Suppressor macrophage (primary cell): ENCODE measurements at places on chromosomes 16 and 17.
A peak's percentile ranks its signal among the peaks of the same experiment; 100 is the strongest.

DNA sequence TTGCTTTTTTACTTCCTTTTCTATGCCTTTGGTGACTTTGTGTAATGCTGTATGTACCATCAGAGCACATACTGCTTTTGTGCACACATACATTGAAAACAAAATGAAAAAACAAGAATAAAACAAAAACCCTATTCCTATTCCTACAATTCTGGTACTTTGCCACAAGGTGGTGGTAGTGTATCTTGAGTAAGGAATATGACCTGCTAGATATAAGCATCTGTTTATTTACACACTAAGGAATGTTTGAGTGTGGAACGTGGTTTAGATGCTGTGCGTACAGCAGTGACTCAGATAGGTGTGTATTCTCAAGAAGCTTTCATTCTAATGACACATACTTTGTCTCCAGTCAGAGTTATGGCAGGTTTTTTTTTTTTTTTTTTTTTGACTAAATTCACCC lies 606.2 kb downstream of the WWOX start:
- DNase-seq, result peak; percentile 46

DNA sequence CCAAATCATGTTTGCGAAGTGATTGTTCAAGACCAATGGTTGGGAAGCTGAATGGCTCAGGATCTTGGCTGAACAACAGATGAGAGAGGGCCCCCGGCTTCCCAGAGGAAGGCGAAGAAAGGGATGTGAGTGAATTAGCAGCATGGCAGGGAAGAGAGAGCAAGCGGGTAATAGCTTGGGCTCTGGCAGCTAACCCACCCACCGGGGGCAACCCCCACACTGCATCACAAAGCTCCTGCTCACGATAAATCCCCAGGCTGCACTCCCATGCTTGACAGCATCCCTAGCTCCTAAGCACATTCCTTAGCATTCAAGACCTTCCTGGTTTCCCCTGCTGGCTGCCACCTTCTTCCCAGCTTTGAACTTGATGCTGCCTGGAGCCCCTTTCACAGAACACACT lies 26.2 kb upstream of the EMP2 start:
- no peak for DNase-seq

DNA sequence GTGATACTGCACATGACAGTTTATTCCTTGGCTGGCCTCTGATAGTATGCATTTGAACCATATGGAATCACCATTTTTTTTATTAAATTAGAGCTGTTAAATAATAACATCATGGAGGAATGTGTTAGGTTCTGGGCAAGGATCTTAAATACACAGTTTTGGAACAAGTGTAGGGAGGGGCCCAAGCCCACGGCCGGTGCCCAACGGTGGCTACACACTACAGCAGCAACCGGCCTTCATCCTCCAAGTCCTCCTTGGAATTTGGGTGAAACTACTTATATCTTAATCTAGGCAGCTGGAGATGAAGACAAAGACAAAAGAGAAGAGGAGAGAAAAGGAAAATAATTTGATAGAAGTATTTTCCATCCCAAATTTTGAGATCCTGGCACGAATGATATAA lies 35.6 kb downstream of the ZFHX3 start:
- no peak for DNase-seq

- DNase-seq, result peak; percentile 36
These were observed 5.8 kb downstream of the FOXN1 start for GRCh38 chr17:28511858-28512461.

- no peak for DNase-seq
These were observed 9.2 kb downstream of the PER1 start for GRCh38 chr17:8142887-8143580.

DNA sequence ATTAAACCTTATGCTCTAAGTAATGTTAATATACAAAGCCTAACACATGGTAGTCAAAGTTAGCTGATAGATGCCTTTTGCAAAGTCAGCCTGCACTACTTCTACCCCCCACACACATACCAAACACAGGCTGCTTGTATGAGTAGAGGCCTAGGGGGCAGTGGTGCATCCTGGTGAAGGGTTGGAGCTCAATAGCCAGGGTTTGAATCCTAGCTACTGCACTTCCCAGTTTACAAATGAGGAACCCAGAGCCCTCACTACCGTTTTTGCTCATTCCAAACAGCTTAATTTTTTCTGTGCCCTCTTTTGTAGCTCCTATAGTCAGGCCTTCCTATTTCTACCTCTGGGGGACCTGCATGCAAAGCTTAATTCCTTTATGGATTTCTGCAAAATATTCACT lies 18.9 kb upstream of the HYDIN start:
- peak; percentile 36 for DNase-seq

DNA sequence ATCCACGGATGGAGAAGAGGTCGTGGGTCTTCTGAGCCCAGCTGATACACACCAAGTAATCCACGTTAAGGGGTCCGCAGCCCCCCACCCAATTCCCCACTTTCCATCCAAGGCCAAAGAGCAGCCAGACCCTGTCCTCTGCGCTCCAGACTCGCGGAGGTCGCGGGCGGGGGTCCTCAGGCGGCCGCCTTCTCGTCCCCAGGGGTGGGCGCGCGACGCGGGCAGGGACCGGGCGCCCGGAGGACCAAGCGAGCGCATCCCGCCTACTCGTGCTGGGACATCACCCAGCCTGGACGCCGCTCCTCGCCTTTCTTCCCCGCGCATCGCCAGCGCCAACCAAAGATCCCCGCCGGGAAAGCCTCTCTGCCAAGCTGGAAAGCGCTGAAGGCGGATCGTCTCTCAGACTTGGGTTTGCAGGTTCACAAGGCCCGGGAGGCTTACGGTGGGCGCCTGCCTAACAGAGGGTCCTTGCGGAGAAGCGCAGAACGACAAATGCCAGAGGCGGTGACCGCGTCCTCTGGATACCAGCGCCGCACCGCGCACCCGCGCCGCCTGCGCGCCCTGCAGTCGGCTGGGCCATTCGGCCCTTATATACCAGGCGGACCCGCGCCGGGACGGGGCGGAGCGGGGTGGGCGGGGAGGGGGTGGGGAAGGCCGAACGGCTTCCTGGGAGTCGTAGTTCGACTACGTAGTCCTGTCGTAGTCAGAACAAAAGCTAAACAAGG lies 471.6 kb downstream of the SOX9 start:
- peak; percentile 72 for DNase-seq

- no peak for DNase-seq
These were observed 19.2 kb downstream of the KDM8 start for GRCh38 chr16:27222249-27223225.

DNA sequence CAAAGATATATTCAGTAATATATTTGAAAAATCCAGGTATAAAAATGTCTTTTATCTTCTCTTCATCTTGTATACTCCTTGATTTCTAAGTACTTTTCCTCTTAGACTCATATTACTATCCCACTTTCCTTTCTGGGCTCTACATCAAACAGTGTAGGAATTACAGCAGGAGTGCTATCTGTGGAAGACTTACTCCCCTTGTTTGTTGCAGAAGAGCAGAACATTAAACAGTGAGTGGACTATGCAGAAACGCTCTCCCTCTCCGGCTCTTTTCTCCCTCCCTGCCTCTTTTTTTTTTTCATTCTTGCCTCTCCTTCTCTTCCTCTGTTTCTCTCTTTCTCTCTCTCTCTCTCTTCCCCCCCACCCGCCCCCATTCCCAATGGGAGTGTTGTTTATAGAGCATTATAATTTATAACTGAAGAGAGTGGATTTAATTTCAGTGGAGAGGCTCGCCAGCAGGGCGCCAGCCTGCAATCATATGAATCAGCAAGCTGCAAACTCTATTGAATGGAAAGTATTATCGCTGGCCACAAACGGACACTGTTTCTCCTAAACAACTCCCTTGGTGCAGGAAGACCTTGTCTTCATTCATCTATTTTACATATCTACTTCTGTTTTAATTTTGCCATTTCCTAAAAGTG lies 242.3 kb upstream of the TBX2 start:
- DNase-seq, result no peak

- DNase-seq, result no peak
These were observed 434 bp downstream of the CEMP1 start for GRCh38 chr16:2530629-2531318.

DNA sequence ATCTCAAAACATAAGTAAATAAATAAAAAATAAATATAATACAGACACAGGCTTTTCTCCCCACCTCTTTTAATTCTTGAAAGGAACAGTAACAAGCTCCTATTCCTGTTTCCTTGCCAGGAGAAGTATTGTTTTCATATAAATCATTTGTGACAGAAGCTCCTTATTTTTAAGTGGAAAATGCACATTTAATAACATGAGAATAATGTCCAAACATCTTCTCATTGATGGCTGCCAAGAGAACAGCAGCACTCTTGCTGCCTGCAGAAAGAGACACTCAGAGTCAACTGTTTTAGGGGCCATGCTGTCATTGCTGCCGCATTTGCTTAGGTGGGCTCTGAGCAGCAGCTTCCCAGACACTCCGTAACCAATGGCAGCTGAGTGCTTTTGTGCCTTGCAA lies 580.1 kb downstream of the WWOX start:
- DNase-seq, result no peak

GRCh38 chr17:67980456-67980855 lies 15.8 kb downstream of the C17orf58 start:
- DNase-seq, result no peak

DNA sequence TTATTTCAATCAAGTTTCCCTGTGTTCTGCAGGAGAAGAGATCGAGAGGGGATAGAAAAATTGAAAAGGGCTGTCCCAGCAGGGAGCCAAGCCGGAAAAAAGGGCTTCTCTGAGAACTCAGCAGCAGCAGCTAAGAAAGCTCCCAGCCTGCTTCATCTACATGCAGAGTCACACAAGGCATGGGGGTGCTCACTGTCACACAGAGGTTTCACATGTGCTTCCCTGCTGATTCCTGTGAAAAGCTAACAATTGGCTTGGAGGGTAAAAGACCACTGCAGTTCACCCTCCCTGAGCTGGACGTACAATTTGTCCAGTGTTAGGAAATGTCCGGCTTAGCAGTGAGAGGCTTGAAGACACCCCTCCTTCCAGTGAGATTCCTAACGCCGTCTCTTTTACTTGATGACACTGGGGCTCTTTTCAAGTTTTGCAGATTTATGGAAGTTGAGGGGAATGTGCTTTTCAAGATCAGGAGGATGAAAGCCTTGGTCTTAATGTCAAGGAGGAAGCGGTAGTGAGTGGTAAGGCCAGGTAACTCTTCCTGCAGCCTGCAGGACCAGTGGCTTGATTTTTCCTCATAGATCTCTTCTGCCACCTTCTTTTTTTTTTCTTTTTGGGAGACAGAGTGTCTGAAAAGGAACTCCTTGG lies 85.6 kb downstream of the WNT3 start:
- no peak for DNase-seq

DNA sequence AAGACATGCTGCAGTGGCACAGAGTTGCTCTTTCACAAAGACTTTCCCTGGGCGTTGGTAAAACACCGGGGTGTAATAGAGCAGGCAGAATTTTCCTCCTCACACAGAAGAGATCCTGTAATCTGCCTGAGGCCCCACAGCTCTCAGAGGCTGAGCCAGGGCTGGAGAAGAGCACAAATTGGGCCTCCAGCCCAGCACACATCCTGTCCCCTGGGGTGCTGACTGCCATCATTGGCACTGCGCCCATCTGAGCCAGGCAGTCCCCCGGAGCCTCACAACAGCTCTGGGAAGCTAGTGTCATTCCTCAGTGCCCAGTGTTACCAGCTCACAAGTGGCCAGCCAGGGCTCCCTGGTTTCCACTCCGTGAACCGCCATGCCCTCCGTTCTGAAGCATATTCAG lies 119.4 kb downstream of the SOCS1 start:
- DNase-seq, result no peak

DNA sequence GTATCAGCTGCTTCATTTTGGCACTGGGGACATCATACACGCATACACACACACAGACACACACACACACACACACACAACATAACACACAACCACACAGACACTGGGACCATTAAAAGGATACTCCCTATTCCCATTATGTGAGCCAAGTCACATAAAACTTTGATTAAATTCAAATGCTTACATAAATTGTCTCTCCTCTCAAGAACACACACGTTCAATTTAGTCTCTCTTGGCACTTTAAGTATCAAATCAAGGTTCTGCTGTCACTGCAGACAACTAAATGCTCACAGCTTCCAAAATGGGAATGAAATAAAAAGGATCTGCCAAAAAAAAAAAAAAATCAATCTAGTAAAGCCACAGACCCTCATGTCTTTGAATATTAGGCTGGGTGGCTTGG lies 184.9 kb downstream of the RBFOX1 start:
- no peak for DNase-seq

GRCh38 chr17:82101301-82101715 lies 3.3 kb upstream of the FASN start:
- no peak for DNase-seq

GRCh38 chr17:42246515-42246914 lies 29.7 kb downstream of the STAT5B start:
- DNase-seq, result no peak

GRCh38 chr17:58337600-58338453 lies 9.2 kb upstream of the TSPOAP1 start:
- peak; percentile 98 for DNase-seq
